ENCODE measurements at places on chromosomes 5 and 9.
A peak's percentile ranks its signal among the peaks of the same experiment; 100 is the strongest.

GRCh38 chr5:178391480-178391879 lies 158.9 kb upstream of the PHYKPL start:
- DNase-seq = no peak

DNA sequence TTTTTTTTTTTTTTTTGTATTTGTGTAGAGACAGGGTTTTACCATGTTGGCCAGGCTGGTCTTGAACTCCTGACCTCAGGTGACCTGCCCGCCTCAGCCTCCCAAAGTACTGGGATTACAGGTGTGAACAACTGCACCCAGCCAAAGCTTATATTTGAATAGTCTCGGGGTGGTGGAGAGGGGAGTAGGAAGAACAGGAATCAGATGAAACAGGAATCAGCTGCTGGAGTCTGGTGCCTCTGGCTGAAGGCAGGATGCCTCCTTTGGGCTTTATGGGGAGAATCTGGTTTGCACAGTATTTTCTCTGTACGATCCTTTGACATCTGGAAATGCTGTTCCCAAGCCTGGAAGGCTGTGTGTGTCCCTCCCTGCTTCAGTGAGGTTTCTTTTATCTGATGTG lies 10.9 kb downstream of the C5orf52 start:
- no peak for DNase-seq

- no peak for DNase-seq
These were observed 2.8 kb upstream of the ADAMTS12 start for GRCh38 chr5:33894566-33894965.

- no peak for DNase-seq
These were observed 456 bp downstream of the ZNF79 start for GRCh38 chr9:127424676-127424999.

DNA sequence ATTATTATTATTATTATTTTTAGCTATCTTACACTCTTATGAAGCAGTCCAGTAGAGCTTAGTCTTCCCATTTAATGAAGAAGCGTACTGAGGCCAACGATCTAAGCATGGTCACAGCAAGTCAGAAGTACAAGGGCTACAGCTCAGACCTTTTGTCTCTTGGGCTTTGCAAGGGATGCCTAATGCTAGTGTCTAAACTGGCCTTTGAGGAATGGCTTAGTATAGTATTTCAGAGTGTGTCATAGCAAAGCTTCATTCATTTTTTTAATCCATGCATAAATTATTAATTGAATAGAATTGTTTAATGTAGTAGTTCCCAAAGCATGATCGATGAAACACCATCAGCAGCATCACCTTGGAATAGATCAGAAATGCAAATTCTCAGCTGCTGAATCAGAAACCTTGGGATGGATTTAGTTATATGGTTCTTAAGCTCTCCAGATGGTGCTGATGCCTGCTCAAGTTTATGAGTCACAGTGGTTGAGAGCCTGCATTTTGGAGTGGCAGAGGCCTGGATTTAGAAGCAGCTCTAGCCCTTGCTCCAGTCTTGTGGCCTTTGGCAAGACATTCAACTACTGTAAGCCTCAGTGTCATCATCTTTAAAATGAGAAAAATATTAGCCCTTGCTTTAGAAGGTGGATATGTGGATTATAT lies 6.1 kb downstream of the IL12B start:
- no peak for DNase-seq

DNA sequence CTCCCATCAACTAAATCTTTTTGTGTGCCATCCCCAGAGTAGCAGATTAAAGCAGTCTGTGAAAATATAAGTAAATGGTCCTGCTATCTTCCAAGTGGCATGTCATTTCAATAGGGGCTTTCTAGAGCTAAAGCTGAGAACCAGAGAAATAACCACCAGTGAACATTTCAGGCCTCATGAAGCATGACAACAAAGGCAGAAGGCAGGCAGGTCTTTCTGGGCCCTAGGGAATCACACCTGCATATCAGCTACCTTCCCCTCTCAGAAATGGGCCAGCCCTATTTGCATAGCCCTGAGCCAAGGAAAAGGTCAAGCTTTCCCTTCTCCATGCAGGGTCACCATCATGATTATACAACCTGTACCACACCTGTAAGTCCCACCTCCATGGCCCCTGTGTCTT lies 205.3 kb downstream of the DEPDC1B start:
- no peak for DNase-seq

DNA sequence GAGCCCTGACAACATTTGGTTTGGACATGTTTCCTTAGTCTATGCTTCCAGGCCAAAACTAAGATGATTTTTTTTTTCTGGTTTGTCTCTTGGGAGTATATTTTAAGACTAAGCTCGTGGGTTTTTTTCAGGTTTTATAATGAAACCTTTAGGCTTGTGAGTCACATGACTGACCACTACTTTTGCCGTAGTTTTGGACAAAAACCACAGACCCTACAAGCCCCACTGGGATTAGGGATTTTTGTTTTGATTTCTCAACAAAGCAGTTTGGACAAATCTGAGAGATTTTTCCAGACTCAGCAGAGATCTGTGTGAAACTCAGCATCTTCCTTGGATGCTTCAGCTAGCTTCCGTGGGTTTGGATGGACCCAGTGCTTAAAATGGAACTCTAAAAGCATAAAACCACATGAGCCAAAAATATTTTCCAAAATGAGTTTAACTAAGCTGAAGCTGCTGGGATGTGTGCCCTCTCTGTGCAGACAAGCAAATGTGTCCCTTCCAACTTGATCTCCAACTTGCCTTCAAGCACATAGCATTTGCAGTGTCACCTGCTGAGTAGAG lies 70.3 kb upstream of the SMIM15 start:
- DNase-seq = no peak

- no peak for DNase-seq
These were observed 11.7 kb upstream of the TENT4A start for GRCh38 chr5:6701491-6701890.

DNA sequence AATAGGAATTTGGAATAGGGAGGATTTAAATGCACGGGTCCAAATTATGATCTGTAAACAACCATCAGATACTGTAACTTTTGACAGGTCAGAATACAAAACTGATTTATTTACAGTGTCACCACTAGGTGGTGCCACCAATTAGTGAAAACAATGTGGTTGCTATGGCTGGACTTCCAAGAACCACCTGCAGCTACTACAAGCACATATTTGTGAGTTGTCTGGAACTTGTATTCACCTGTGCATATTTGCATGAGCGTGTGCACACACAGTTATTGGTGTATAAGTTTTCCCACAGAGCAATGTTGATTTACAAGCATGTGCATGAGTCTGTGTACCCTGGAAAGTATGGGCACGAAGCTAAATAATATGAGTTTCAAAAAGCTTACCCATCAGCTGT lies 3.0 kb upstream of the HRCT1 start:
- DNase-seq = no peak

GRCh38 chr5:173883347-173883924 lies 4.7 kb upstream of the CPEB4 start:
- DNase-seq = no peak

GRCh38 chr9:92714787-92715487 lies 45.0 kb upstream of the IPPK start:
- DNase-seq = no peak

DNA sequence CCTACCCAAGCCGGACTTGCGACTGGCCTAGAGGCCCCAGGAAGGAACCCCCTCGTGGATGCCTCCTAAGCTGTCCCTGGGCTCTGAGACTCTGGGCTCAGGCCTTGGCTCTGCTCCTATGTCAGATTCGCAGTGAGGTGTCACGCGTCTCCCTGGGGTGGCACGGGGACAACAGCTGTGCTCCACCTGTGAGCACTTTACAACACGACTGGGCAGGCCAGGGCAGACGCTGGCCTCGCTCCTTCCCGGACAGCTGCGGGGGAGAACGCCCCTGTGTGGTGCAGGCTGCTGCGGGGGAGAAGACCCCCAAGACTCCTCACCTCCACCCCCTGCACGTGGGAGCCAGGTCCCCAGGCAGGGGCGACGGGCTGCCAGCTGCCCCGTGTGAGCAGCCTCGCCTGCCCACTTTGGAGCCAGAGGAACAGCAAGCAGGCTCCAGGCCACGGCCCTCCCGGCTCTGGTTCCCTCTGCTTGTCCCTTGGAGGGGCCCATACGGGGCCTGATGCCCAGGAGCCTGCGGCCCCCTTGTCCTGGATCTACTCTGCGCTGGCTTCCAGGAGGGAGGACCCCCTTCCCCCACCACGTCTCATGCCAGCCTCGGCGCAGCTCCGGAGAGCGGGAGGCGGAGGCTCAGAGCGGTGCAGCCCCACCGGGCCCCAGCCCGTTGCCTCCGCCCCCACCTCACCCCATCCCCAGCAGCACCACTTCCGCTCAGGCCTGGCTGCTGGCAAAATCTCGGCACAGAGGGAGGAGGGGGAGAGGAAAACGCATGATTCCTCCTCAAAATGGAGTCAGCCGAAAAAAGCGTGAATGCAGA lies 36.0 kb downstream of the SARDH start:
- DNase-seq = no peak

GRCh38 chr5:42751044-42751443 lies 5.6 kb upstream of the CCDC152 start:
- DNase-seq = no peak

- peak; percentile 22 for DNase-seq
These were observed 34.6 kb downstream of the SPARC start for GRCh38 chr5:151651997-151652645.

GRCh38 chr5:134662971-134663370 lies 14.4 kb downstream of the SEC24A start:
- DNase-seq = no peak

DNA sequence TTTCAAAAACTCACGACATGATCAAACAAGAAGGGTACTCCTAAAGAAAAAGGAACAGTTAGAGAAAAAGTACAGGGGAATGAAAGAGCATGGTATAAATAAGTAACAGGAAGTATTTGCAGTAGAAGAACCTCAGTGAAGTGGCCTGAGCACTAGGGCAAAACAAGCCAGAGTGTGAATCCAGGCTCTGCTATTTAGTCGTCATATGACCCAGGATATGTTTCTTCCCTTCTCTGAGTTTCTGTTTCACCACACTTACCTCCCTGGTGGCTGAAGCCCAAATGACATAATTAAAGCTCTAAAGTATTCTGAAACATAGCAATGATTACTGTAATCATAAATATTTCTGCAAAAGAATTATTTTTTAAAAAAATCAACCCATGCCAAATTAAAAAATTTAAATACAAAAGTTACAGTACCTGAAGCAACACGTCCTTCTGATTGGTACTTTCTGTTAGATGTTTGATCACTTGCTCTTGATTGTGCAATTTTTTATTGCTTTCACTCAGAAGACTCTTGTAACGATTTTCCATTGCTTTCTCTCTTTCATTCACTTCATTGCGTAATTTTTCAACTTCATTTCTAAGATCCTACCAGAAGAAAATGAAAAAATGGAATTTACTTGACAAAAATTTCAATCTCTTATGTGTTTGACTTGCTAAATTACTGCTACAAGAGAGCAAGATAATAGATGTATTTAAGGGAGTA lies 88.9 kb downstream of the CDK5RAP2 start:
- no peak for DNase-seq

- no peak for DNase-seq
These were observed 1.3 kb downstream of the TNFSF15 start for GRCh38 chr9:114804505-114804904.

DNA sequence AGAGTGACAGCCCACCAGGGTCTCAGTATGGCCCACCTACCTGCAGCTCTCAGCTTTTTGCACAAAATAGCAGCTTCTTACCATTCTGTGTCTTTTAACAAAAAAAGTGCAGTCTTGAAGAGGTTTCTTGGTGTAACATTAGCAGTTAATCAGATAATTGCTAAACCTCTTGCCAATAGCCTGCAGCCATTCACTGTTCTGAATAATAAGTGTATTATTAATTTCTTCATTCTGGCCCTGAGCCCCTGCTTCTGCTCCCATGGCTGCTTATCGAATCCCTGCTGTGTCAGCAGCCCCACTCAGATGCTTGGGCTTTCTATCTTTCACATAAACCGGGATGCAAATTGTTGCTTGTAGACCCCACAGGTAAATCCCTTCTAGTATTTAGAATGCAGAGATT lies 485.9 kb downstream of the CAAP1 start:
- DNase-seq = no peak

DNA sequence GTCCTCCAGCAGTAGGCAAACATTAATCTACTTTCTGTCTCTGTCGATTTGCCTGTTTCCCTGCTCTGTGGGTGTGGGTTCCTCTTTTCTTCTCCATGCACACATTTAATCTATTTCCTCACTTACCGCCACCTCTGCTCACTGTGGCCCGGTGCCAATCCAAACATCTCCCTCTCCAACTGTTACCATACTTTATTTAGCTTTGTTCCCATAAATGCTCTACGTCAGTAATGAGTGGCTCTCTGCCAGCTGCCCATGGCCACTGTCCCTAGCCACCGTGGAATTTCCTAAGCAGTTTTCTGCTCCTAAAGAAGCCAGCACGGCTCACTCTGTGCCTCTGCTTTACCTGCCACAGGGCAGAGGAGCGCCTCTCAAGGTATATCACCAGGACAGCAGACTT lies 19.5 kb upstream of the GOLPH3 start:
- peak; percentile 66 for DNase-seq

DNA sequence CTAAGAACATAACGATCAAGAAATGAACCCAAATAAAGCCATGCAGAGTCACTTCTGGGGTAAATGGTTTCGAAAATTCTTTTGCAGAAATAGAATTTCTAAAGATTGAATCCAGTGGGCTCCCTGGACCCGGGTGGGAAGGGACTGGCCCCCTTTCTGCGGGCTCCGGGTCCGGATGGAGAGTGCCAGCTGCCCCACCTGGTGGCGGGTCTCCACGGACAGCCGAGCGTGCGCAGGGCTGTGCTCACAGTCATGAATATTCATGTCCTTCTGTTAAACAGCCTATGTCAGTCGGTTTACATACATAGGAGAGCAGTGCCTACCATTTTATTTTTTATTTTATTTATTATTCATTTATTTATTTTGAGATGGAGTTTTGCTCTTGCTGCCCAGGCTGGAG lies 4.7 kb upstream of the PPP1R26 start:
- no peak for DNase-seq

GRCh38 chr9:131997779-131998178 lies 81.9 kb downstream of the MED27 start:
- DNase-seq = no peak

DNA sequence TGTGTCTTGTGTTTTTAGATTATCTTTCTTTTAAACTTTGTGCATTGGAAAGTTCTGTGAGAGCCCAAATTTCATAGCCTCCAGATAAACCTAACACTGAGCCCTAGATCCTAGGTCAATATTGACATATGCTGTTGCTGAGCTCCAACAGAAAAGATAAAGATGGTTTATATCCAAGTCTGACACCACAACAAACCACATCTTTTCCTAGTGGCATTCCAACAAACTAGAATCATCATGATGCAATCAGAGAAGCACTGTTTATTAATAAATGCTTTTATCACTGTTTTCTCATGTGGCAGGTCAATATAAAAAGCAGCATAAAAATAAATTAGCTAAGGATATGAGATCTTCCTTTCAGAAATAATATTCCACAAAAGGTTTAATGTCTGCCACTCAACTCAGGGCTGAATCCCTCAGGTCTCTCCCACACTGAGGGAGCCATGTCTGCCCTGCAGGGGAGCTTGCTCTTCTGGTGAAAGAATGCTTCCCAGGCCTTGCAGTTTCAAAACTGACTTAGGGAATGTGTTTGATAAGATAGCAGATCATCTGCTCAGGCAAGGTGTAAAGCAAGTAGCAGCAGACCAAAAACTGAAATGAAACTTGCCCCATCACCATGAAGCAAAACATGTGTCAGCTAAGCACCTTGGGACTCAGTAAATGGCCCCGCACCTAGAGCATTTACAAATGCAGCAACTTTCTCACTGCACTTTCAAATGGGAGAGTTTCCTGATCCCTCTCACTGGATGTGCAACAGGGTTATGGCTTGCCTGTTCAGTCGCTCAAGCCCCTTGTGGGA lies 493.0 kb downstream of the AGTPBP1 start:
- no peak for DNase-seq

GRCh38 chr5:29414681-29415080 lies 1778.8 kb upstream of the CDH6 start:
- DNase-seq = no peak

All from NCI-H187 treated with DMSO at 0.1 percent for 48 hours (cell line).